ENCODE measurements at places on chromosomes 3 and 15.

GRCh38 chr3:167631471-167631870 lies 22.3 kb downstream of the WDR49 start:
- DNase-seq: no peak

DNA sequence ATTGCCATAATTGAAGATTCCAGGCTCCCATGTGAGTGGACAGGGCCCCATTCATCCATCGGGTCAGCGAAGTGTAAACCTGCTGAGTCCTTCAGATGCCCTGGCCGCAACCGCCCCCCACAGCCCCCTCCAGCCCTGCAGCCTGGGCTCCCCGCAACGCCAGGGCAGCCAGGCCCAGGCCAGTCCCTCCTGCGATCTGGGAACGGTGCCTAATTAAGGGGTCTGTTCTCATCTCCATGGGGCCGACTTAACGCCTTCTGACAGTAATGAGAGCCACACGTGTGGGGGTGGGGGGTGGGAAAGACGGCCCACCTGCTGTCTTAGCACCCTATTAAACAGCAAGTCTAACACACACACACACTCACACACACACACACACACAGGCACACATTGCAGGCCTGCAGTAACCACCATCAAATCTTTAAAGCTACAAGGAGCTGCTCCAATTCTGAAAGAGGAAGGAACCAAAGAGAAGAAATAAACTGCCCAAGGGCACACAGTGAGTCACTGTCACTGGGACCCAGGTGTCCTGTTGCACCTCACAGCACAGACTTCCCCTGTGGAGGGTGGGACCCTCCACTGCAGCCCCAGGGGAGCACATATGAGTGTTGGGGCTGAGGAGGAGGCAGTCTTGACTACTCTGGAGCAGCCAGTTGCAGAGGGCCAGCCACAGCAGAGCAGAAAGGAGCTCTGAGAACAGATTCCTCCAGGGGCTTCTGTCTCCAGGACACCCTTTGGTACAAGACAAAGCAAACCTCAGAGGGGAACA lies 31.8 kb upstream of the HES1 start:
- no peak for DNase-seq

- no peak for DNase-seq
Measured at GRCh38 chr15:48806151-48806550, 4.7 kb downstream of the CEP152 start.

GRCh38 chr3:69568951-69569350 lies 170.3 kb upstream of the MITF start:
- DNase-seq: no peak

Measured in hindlimb muscle (tissue), 1 donor.